KG1 (cell line): ENCODE measurements at places on chromosomes 16 and 17.

GRCh38 chr17:34519282-34519681 lies 60.1 kb upstream of the TMEM132E start:
- DNase-seq: no peak

DNA sequence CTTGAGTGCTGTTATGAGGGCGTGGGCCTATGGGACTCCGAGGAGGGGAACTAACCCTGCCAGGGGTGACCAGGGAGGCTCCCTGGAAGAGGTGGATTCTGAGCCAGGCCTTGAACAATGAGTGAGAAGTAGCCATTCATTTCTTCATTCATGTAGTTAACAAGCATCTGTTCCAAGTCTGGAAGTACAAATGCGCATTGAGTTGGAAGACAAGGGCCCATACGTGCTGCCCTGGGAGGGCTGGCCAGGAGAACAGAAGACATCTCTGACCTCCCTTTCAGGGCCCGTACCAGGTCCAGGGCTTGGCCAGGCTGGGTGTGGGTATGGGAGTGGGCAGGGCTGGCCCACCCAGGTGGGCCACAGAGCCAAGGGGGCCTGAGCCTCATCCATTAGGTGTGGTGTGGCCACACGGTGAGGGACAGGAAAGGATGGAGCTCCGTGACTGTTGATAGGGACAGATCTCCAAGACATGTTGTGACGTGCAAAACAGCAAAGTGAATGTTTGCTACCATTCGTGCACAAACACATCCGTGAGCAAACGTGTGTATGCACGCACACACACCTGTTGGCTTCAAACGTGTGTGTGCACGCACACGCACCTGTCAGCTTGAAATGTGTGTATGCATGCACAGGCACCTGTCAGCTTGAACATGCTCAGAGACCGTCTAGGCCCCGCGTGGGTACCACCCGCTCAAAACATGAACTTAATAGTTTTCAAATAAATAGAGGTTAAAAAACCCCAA lies 46.8 kb downstream of the ZDHHC7 start:
- no peak for DNase-seq

GRCh38 chr16:67967958-67968399 lies 458 bp downstream of the SLC12A4 start:
- no peak for DNase-seq

DNA sequence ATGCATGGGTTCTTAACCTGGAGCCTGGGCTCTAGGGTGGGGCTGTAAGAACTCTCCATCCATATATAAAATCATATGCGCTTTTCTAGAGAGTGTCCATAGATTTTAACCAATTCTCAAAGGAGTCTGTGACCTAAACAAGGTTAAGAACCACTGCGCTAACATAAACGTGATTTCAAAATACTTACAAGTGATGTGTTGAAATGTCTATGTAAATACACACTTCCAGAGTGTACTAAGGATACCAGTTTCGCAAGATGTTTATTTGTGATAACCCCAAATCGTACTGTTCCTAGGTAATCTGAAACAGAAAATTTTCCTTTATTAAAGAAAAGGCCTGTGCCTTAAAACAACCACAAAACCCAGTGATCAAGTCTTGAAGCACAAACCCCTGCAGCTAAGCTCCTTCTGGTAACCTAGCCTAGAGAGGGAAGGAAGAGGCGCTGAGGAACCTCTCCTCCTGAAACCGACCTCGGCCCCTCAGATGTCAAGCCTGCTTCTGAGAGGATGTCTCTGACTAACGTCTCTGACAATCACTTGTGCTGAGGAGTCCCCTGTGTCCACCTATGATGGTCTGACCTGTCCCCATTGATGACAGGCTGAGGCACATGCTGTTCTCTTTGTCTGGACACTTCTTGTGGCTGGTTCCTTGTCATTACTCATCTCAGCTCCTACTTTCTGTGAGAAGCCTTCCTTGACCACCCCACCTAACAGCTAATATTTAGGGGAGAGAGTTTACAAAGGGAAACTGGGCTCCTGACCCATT lies 32.2 kb downstream of the SNN start:
- no peak for DNase-seq

DNA sequence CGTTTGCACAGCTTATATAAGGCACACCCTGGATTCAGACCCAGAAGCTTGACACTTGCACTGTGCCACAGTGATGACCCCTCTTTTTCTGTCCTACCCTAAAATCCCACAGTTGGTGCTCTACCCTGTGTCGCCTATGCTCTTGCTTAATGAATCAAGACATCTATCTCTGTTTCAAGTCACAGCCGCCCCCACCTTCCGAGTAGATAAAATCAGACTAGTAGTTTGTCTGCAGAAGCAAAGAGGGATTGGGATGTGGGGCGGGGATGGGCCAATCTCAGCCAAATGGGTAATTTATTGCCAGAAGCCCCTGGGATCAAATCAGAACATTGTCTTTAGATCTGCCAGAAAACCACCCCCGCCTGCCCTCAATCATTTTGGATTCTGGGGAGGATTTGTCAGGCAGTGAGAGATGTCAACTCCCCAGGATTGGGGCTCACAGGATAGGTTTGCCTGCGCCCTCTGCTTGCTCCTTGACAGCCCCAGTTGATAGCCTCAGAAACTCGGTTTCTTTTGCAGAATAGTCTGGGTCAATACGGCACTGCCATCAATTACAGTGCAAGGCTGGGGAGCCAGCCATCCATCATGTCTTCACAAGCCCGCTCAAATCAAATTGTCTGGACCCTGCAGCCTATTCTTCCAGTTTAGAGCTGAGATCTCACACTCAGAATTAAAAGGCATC lies 520.8 kb downstream of the GRIN2A start:
- DNase-seq: no peak

- DNase-seq: no peak
These were observed 36.7 kb downstream of the STAT5A start for GRCh38 chr17:42325026-42325425.

DNA sequence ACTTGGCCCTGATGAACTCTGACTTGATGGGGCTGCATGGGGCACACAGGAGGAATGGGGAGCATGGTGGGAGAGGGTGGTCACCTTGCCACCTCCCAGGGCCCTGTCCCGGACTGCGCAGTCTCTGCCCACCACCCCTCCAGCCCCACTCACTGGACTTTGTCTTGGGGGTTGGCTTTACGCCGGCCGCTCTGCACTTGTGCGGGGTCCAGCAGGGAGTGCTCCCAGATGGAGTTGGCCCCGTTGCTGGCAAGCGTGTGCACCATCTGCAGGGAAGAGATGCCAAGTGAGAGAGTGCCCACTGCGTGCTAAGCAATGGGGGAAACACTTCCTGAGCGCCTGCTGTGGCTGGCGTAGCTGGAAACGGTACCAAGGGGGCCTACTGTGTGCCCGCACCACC lies 6.7 kb downstream of the GIT1 start:
- DNase-seq: no peak

DNA sequence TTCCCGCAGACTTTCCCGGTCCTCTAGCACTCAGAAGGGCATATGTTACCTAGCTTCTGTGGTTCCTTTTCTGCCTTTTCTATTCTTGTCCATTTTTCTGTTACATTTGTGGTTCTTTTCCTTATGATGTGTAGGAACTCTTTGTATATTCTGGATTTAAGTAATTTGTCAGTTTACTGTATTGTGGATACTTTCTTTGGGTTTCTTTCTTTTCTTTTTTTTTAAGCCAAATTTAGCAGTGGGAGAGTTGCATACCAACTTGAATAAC lies 657 bp downstream of the ALDH3A2 start:
- no peak for DNase-seq

DNA sequence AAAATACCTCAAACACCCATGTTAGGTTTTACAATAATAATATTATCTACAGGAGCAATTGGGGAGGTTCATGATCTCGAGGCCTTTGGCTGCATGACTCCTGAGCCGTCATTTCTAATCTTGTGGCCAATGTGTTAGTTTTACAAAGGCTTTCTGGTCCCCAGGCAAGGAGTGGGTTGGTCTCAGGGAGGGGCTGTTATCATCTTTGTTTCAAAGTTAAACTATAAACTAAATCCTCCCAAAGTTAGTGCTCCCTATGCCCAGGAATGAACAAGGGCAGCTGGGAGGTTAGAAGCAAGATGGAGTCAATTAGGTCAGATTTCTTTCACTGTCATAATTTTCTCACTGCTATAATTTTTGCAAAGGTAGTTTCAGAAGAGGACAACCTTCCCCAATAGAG lies 9.1 kb upstream of the CCL5 start:
- DNase-seq: no peak

DNA sequence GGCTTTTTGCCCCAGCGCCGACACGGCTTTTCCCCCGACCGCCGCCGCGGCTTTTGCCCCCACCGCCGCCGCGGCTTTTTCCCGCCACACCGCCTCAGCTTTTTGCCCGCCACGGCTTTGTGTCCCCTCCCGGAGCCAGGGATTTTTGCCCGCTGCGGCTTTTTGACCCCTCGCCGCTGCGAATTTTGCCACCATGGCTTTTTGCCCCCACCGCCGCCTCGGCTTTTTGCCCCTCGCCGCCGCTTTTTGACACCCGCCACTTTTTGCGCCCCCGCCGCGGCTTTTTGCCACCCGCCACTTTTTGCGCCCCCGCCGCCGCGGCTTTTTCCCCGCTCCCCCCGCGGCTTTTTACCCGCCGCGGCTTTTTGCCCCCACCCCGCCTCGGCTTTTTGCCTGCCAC lies 1342.5 kb downstream of the TP53TG3F start:
- no peak for DNase-seq

DNA sequence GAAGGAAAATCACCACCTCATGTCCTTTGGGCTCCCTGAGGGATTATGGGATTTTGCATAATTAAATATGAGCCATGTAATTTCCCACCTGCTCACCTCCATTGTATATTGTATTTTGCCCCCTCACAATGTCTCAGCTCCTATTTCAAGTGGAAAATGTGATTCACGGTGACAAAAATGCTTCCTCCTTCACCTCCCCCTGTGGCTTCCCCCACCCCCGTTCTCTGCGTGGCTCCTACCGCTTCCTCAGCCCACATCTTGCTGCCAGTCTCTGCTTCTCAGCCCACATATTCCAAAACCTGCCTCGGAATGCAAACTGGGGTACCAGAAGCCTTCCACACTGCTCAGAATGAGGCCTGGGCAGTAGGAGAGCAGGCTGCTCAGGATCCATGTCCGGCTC lies 394.5 kb upstream of the C16orf82 start:
- DNase-seq: no peak

DNA sequence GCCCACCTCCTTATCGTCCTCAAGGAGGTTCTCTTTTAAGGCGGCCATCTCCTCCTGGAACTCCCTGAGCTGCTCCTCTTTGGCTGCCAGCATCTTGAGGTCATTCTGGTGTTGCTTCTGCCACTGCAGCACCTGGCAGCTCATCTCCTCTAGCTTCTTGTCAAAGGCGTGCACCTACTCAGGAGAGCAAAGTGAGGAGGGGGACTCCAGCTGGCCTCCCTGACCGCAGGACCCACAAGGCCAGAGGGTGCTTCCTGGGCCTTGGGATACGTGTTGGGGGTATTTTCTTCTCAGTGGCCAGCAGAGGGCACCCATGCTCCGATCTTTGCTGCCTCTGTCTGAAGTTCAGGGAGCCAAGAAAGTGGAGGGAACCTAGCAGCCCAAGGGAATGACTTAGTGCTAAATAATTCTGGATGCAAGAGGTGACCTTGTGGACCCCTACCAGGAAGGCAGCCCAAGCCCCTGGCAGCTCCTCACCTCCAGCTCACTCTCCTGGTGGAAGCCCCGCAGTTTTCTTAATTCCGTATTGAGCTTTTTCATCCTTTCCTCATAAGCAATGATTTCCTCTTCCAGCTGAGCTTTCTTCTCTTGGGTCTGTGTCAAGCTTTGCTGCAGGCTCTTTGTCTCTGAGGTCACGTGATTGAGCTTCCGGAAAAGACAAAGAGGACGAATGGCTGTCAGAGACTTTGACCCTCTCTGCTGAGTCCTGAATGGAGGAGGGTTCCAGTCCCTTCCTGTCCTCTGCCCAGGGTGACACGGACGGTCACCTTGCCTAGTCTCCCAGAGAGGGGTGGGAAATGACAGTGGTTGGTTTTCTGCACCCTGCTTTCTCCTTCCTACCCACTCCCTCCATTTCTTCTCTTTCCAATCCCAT lies 31.4 kb downstream of the DHX38 start:
- DNase-seq: peak; percentile 17

GRCh38 chr17:18156171-18156975 lies 27.3 kb upstream of the ALKBH5 start:
- no peak for DNase-seq

DNA sequence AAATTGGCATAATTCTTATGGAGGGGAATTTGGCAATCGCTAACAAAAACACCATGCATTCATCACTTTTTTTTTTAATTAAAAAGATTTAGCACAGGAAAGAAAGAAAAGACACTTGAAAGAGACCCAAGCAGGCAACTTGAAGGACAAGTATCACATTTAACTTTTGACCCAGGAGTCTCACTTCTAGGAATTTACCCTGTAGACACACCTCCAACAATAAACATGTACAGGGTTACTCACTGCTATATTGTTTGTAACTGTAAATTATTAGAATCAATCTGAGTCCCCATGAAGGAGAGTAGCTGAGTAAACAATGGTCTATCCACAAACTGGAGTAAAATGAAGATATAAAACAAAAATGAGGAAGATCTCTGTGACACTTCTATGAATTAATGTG lies 10.1 kb downstream of the KIAA0753 start:
- no peak for DNase-seq

DNA sequence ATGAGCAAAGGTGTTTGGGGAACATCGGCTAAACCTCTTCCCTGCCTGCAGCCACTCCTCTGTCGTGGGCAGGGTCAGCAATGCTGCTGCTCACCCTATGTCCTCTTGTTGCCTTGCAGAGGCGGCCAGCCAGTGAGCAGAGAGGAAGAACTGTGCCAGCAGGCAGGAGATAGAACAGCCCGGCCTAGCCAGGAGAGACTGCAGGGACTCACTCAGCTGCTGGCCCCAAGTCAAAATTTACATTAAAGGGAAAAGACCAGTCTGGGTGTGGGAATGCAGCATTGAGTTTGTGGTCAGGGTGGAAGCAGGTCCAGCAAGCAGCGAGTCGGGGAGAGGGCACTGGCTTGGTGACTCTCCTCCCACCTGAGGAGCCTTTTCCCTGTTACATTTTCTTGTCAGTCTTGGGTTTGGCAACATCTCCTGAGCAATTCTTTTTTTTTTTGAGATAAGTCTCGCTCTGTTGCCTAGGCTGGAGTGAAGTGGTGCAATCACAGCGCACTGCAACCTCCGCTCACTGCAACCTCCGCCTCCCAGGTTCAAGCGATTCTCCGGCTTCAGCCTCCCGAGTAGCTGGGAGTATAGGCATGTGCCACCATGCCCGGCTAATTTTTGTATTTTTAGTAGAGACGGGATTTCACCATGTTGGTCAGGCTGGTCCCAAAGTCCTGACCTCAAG lies 22.7 kb downstream of the LIG3 start:
- DNase-seq: no peak

DNA sequence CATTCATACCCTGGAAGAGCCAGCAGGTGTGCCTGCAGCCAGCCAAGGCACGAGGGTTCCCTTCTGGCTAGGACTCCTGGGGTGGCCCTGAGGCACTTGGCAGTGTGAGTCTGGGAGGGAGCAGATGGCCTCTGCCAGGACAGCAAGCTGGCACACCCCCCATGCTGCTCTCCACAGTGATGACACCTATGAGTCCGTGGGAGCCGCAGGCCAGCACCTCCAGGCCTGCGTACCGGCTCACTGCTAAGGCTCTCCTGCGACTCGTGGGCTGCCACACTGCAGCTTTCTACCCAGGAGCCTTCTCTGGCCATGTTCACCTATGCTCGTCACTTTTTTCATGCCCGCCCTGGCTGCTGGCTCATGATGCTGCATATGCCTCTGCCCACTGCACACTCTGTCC lies 68.1 kb downstream of the NDEL1 start:
- DNase-seq: no peak

GRCh38 chr17:28946239-28946638 lies 5.1 kb downstream of the PHF12 start:
- no peak for DNase-seq
